Pancreas (tissue), 10 donors: ENCODE measurements at places on chromosomes 6 and 20.

DNA sequence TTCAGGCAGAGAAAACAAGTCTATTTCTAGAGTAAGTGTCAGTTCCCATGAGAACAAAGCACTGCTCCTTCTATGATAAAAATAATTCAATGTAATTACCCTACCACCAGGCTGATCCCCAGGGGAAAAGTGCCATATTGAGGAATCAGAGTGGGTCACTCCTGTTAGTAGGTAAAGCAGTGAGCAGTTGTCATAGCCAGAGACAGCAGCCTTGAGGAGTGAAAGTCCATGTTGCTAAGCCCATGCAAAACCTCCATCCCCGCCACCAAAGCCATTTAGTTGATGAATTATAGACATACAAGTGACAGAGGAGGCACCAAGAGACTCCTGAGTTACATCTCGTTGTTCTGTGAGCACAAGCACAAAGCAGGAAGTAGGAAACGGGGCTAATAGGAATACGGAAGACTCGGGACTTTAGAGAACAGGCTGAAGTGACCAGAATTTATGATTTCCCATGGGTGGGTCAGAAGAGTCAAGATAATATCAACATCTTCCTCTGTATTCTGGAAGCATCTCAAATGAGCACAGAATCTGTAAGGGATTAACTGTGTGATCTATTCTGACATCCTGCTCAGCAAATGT lies 197.9 kb downstream of the MAFB start:
- H3K27me3 ChIP-seq = no peaks in the 10 kb centered on the region
- no peak for DNase-seq
- no peak overlapping the region for H3K27ac ChIP-seq
- no peak overlapping the region for H3K4me3 ChIP-seq
- no peaks in the 10 kb centered on the region for H3K4me1 ChIP-seq

GRCh38 chr6:98877250-98877649 lies 42.9 kb downstream of the POU3F2 start:
- no peaks in the 10 kb centered on the region for H3K36me3 ChIP-seq
- no peaks in the 10 kb centered on the region for H3K4me1 ChIP-seq

DNA sequence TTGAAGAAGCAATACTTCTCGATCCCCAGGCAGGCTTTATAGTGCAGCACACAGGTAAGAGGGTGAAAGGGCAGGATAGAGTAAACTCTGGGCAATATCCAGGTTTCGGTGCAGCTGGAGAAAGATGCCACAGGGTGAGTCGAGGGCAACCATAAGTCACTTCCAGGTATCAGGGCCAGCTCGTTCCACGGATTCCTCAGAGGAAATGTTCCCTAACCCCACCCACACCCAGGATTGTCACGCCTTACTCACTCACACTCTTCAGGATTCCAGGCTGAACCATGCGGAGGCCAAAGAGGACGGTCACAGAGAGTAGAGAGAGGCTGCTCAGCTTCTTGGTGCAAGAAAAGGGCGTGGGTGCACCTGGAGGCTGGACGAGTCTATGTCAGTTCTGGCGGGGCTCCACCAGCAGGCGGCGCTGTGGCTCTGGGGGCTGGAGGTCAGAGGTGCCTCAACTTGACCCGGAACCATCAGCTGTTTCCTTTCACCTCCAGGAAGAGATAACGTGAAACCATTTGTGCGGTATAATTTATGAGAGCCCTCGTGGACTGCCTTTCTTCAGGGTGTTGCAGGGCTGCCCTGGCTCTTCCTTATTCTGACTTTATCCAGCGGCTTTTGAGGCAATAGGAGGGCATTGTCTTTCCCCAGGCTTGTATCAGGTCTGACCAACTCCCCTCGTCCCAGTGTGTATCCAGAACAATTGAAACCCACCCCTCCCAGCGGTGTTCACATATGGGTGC lies 14.5 kb upstream of the WFDC12 start:
- no peak overlapping the region for H3K27ac ChIP-seq
- no peaks in the 10 kb centered on the region for H3K27me3 ChIP-seq
- no peaks in the 10 kb centered on the region for H3K36me3 ChIP-seq

- no peaks in the 10 kb centered on the region for H3K36me3 ChIP-seq
- no peak overlapping the region for H3K27ac ChIP-seq
- H3K27me3 ChIP-seq = no peaks in the 10 kb centered on the region
- no peak for DNase-seq
- peaks cover 8% of the 10 kb centered on the region for H3K4me1 ChIP-seq
- H3K4me3 ChIP-seq = no peak overlapping the region
These were observed 172.2 kb downstream of the KIF6 start for GRCh38 chr6:39553029-39553428.

GRCh38 chr6:133185731-133186130 lies 55.4 kb upstream of the EYA4 start:
- no peak overlapping the region for H3K27ac ChIP-seq
- no peaks in the 10 kb centered on the region for H3K4me1 ChIP-seq
- DNase-seq = no peak
- no peak overlapping the region for H3K4me3 ChIP-seq
- no peaks in the 10 kb centered on the region for H3K36me3 ChIP-seq

DNA sequence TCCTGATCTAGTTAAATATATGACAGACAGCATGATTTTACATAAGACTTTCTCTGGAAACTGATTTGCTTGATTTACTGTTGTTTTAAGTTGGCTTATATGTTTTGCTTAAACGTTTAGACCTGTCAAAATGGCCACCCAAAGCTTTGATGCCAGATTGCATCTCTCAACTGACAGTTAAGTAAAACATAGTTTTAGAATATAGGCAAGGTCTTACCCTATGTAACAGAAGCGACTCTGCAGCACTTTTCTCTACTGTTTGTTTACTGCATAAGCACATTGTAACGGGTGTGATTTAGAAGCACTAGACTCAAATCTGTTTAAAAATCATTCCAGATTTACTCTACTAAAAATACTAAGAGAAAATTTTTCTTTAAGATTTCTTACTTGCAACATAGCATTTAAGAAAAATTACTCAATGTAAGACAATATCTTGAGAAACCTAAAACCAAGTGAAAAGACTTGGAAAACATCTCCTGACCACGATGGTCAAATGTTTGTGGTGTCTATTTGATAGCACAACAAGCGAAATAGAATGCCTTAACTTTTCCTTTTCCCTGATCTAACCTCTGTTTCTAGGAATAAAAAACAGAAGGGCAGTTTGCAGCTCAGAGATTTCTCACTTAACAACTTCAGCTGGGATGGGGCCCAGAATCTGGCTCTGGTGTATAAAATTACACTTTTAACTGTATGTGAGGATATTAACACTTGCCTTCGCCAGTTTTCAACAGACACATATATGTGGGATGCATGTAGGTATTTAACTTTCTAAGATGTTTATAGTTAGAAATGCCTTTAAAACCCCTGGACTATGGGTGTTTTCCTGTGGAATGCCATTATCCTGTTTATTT lies 47.4 kb downstream of the AIG1 start:
- H3K36me3 ChIP-seq = no peaks in the 10 kb centered on the region
- H3K4me3 ChIP-seq = no peak overlapping the region
- no peak for DNase-seq
